ENCODE measurements at places on chromosomes 6 and 20.

- no peak for DNase-seq
Measured at GRCh38 chr6:69926745-69927144, 60.4 kb downstream of the COL19A1 start.

DNA sequence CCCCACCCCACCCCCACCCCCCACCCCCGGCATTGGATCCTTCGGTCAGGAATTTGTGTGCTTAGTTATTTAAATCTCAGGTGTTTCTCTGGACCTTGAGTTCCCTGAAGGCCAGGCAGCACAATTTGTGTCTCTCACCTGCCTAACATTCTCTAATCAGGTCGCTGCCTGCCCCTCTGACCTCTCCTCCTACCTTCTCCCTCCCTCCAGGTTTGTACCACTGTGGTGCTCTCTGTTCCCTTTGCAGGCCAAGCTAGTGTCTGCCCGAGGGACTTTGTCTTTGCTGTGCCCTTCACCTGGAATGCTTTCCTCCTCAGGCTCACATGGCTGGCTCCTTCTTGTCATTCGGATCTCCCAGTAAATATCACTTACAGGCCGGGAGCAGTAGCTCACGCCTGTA lies 131.4 kb upstream of the SLC2A12 start:
- no peak for DNase-seq

DNA sequence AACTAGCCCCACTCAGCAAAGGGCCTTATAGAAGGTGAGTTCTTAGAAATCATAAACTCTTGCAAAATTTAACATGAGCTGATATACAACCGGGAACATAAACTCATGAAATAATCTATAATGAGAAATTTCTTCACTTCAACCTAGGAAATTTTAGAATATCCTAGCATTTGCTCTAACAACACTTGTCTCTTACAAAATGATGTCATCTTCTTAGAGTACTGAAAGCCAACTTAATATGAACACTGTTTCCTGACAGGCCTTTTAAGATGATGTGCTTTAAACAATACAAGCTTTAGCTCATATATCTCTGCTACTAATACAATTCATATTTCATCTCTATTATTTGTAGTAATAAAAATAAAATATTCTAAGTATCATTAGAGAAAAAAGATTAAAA lies 932 bp downstream of the PACRG start:
- no peak for DNase-seq

DNA sequence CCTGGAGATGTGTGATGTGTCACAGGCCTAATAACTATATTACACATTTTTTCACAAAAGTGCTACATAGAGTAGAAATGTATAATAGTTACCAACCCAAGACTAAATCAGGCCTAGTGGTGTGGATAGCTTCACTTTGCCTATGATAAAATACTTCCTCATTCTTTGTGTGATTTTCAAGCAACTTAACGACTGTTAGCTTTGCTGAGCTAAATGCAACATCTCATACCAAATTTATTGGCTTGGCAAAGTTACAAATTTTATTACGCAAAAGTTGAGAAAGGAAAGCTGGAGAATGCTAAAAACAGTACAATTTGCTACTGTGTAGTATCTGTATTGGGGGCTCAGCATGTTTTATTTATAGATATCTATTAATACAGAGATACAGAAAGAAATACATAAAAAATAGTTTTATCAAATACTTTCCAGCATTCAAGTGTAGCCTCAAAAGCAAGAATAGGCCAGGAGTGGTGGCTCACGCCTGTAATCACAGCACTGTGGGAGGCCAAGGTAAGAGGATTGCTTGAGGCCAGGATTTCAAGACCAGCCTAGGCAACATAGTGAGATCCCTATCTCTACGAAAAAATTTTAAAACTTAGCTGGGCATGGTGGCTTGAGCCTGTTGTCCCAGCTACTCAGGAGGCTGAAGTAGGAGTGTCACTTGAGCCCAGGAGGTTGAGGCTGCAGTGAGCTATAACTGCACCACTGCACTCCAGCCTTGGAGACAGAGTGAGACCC lies 3.6 kb upstream of the EDN1 start:
- DNase-seq: no peak

DNA sequence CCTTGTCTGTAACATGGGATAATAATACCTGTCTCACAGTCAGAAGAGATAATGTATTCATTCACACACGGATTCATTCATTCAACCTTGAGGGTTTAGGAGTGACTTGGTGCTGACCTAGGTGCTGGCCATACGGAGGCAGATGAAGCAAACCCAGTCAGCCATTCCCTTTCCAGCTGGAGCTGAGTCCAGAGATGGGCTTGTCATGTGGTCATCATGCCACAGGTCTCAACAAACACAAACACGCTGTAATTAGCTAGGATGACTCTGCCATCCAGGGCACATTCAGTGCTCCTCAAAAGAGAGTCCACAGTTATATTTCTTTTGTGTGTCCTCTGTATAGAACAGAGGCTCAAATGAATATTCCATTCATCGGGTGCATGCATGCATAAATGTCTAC lies 19.5 kb upstream of the PRELID3B start:
- no peak for DNase-seq

- DNase-seq: no peak
Measured at GRCh38 chr6:158801655-158802294, 17.4 kb downstream of the EZR start.

- DNase-seq: no peak
Measured at GRCh38 chr6:27081188-27081587, 166.3 kb upstream of the PRSS16 start.

- no peak for DNase-seq
Measured at GRCh38 chr20:33894798-33895197, 83.7 kb downstream of the CHMP4B start.

GRCh38 chr6:141843178-141843834 lies 289.4 kb upstream of the GJE1 start:
- no peak for DNase-seq

- DNase-seq: no peak
Measured at GRCh38 chr6:158959552-158959951, 40.5 kb downstream of the RSPH3 start.

GRCh38 chr6:127439718-127440117 lies 19.5 kb downstream of the KIAA0408 start:
- no peak for DNase-seq

DNA sequence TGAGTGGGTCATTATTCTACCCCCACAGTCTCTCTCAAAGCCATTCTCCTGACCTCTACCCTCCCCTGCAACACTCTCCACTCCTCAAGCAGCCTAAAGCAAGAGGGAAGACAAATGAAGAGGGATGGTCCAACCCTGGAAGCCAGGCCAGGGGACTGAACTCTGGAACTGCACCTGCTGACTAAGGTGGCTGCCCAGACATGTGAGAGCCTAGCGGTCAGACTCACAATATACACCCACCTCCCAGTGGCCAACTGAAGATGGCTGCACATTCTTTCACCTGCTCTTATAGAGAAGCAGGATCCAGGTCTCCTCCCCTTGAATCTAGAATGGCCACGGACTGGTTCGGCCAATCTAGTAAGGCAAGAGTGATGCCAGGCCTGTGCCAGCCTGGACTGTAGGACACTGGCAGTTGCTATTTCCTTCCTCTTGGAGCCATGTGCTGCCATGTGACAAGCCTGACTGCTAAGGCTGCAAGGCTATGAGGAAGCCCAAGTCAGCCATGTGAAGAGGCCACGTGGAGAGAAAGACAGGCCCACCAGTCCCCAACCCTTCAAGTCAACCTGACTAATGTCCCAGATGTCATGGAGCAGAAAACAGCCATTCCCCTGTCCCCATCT lies 31.8 kb downstream of the ACSS1 start:
- DNase-seq: no peak

DNA sequence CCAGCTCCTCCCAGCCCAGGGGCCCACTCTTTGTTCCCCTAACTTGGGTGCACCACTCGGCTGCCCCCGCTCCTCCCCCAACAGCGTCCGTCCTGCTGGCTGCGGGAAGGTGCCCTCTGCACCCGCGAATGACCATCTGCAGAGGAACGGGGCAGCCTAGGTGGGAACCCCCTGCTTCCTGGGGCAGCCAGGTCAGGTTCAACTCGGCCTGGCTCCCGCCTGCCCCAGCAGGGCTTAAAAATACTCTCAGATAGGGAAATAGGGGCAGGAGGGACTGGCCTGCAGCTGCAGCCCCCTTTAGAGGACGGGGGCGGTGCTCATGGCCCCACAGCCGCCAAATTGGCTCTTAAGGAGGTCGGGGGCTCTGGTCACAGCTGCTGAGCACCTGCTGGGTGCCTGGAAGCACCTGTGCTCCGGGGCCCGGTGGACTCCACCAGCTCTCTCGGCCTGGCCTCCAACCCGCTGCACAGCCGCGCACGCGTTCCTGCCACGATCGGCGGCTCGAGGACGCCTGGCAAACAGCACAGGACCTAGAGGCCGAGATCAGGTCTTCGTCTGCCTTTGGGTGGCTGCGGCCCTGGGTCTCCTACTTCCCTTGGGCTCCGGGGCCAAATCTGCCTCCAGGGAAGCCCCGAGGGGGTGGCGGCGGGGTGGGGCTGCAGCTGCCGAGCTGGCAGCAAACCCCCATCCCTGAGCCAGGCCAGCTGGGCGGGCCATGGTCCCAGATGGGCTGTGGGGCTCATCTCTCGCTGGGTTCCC lies 700 bp upstream of the LAMA5 start:
- no peak for DNase-seq

DNA sequence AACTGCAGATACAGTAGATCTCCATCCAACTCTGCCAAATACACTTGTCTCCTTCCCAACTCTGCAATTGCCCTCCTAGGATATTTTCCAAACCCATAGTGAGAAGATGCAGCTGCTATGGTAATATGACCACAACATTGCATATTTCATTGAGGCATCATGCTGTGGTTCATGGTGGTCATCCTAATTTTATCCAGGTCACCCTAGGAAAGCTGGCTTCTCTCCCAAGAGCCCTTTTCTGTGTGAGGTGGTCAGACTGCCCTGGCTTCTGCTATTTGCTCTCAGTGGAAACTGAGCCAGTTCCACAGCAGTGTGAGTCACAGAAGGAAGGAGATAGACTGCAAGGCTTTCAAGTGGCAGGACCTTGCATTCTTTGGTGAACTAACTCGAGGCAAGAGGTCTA lies 5.5 kb downstream of the OGFRL1 start:
- DNase-seq: no peak

GRCh38 chr6:1911474-1911873 lies 301.8 kb downstream of the FOXC1 start:
- no peak for DNase-seq

- DNase-seq: no peak
Measured at GRCh38 chr20:13684566-13685222, 46.0 kb upstream of the TASP1 start.

DNA sequence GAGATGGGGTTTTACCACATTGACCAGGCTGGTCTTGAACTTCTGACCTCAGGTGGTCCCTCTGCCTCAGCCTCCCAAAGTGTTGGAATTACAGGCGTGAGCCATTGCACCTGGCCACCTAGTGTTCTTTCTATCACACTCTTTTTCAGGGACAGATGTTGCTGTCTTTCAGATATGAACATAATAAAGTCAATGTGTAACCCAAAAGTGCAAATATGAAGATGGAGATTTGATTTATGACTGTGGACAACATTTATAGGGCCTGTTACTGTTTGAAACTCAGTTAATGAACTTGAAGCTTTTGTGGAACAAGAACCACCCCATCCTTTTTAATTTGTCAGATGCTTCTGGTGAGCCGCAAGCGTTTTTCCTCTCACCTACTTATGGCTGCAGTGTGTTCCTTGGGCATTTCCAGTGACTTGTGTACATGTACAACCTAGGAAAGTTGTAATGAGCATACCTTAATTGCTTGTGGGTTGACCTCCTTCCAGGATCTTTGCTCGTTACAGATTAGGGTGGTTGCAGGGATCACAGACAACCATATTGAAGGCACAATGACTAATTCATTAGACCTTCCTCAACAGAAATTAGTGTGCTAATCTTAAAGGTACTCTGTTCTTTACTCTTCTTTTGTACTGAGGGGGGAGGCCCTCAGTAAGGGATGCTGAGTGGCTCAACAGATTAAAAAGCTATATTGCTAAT lies 6.8 kb downstream of the TBPL1 start:
- no peak for DNase-seq

GRCh38 chr6:15017261-15017660 lies 228.6 kb upstream of the JARID2 start:
- no peak for DNase-seq

DNA sequence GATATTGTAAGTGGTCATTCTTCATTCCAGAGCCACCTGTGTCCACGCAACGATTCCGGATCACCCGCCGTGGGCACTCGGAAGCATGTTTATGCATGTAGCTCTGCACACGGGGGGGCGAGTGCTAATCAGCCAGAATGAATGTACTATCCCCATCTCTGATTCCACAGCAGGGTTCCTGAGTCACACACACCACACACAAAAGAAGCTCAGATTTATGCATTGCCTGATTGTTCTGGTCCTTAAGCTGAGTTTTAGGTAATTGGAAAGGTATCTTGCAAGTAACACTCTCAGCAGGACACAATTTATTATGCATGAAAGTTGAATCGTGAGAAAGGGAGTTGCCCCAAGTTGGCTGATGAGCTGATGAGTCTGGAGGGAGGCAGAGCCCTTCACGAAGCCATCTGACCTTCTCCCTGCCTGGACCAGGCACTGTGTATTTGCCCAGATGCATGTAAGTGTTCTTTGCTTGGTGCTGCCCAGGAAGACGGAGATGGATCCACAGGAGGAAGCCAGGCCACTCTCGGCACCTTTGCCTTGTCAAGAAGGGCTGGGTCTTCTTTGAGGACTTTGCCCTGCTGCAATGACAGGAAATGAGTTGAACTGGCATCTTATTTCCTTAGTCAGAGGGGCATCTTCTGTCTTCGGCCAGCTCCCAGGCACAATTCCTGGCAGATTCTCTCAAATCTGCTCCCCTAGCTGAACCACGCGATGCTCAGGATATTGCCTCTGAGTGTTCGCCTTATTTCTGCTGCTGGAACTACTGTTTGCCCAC lies 141.1 kb downstream of the SYNDIG1 start:
- no peak for DNase-seq

DNA sequence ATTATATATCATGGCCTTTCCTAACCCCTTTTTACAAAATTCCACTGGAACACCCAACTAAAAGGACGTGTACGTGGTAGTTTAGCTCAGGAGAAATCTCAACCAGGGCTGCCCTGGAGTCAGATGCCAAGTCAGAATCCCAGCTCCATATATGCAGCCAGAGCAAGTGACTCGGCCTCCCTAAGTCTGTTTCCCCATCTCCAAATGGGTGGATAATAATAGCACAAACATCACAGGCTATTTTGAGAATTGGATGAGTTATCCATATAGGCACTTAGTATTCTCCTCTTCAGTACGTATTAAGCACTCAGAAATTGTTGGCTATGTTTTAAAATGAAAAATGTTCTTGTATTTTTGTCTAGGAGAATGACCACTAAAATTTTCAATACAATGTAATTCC lies 481.5 kb downstream of the CD109 start:
- DNase-seq: no peak

DNA sequence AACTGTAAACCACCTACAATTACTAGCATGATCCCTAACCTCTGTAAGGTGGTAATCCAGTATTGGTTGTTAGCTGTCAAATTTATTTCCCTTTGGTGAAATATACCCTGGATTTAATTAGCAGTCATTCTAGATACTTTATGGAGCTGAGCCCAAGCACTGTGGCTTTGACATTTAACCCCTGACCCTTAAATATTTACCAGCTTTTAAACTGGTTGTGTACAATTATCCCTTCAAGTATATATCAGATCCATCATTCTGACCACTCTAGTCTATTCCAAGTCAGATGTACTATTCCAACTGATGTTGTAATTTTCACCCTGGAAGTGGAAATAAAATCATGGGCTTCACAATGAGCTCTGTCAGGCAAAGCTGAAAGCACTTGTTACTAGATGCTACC lies 229.6 kb downstream of the FOXC1 start:
- DNase-seq: no peak

Measured in stimulated activated CD4-positive, alpha-beta T cell treated with anti-CD3 and anti-CD28 coated beads, Interleukin-1b, Interleukin-23, amount 100 ng/mL, for 24 hours (primary cell).